ENCODE measurements at places on chromosomes 3 and 15.

GRCh38 chr3:27138005-27138404 is 231.2 kb downstream of the NEK10 start:
- DNase-seq = no peak

- DNase-seq = no peak
Measured at GRCh38 chr15:92018535-92019239, 165.2 kb downstream of the SLCO3A1 start.

DNA sequence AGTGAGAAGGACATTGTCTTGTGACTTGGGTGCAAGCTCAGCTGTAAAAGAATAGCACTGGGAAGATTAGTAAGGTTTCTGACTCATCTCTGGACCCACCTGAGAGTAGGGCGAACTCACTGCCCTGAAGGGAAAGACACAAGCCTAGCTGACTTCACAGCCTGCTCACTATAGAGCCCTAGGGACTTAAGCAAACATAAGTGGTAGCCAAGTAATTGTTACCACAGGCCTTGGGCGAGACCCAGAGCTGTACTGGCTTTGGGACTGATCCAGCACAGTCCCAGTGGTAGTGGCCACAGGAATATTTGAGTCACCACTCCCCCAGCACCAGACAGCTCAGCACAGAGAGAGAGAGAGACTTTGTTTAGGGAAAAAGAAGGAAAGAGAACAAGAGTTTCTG is 429.9 kb downstream of the TBL1XR1 start:
- no peak for DNase-seq

- DNase-seq = no peak
Measured at GRCh38 chr3:23519314-23520208, 286.2 kb upstream of the UBE2E1 start.

DNA sequence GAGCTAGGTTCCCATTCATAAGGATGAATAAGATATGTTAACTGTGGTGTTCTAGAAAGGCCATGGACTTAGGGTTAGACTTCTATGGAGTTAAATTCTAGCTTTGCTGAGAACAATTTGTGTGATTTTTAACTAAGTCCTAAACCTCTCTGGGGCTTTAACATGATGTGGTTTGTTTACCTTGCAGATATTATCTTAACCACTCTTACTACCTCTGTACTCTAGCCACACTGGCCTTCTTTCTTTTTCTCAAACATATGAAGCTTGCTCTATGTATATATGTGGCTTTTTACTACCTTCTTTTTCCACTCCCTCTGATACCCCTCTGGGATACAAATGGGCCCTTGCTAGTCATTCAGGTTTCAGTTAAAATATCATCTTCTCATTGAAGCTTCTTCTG is 108.4 kb downstream of the ZNF609 start:
- no peak for DNase-seq

GRCh38 chr3:11611341-11611799 is 32.3 kb downstream of the VGLL4 start:
- no peak for DNase-seq

DNA sequence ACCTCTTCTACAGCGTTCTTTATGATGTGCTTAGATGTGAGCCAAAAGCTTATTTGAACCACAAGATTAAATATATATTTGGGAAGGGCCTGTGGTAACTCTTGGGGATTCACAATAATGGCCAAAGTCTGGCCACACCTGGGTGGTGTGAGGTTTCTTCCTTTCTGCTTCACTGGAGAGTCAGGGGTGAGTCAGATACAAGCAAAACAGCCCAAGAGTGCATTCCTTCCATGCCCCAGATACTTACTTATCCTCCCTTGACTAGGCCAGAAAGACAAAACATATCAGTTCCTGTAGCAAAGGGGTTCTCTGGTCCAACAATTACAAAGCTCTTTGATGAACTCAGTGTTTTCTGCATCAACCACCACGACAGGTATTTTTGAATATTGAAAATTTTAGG is 941 bp downstream of the ZBED2 start:
- DNase-seq = no peak

GRCh38 chr3:166902374-166902773 is 477.7 kb downstream of the ZBBX start:
- DNase-seq = no peak

- DNase-seq = no peak
Measured at GRCh38 chr15:76201536-76202255, 109.6 kb downstream of the ETFA start.

- DNase-seq = no peak
Measured at GRCh38 chr3:183641882-183642281, 6.5 kb downstream of the KLHL24 start.

GRCh38 chr15:52103217-52104207 is 9.1 kb downstream of the BCL2L10 start:
- no peak for DNase-seq

Data from activated T-helper 1 cell treated with anti-CD3 and anti-CD28 coated beads, Interleukin-2, amount 50 U/mL, for 16 hours (primary cell).